ENCODE measurements at places on chromosomes 4 and X. TPM values are rescaled to one million over a fixed set of nuclear protein-coding genes. Genes with fewer than 3 reads are reported as not detected.
A peak's percentile ranks its signal among the peaks of the same experiment; 100 is the strongest.

- DNase-seq, result no peak
Measured at GRCh38 chr4:153549405-153549804, 83.2 kb downstream of the TMEM131L start.

GRCh38 chr4:3225071-3225850 is 23.7 kb upstream of the MSANTD1 start:
- peak; percentile 55 for DNase-seq

GRCh38 chr4:19735012-19735411 is 516.7 kb upstream of the SLIT2 start:
- DNase-seq, result no peak

DNA sequence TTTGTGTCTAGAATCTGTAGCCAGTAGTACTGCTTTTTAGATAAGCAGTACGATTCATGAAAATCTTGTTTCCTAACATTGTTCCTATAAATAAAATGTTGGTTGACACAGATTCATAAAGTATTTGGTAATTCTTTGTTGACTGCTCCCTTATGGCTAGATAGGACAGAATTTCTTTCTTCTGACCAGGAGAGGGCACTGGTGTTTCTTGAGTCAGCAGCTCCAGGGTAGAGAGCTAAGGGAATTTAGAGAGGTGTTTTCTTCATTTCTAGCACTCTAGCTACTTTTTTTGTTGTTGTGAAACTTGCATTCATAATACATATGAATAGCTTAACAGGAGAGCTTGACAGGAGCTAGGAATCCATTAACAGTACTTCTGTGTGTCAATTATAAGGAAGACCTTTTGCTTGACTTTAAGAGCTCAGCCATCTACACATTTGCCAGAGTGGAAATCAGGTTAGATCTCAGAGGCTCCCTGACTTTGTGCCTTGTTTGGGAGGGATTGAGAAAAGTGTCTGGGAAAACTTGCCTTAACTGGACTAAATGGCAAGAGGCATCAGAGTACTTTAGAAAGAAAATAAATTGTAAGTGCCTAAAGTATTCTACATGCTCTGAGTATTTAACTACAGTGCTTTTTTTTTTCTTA is 756.1 kb downstream of the SH3BGRL start:
- DNase-seq, result no peak

DNA sequence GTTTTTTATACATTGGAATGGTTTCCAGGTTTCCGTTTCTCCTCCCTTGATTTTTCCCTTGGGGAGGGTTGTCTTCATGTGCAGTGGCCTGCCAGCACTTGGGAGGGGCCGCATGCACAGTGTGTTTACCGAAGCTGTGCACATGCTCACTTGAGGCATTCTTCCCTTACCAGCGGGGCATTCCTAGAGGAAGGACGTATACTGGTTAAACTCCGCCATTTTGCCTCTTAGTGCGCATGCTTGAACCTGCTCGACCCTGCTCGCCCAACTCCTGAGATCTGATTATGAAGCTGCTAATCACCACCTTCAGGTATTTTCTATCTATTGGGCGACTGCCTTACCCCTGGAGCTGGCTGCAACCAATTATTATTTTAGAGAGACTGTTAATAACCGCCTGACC is 76.2 kb downstream of the CXCL13 start:
- no peak for DNase-seq

DNA sequence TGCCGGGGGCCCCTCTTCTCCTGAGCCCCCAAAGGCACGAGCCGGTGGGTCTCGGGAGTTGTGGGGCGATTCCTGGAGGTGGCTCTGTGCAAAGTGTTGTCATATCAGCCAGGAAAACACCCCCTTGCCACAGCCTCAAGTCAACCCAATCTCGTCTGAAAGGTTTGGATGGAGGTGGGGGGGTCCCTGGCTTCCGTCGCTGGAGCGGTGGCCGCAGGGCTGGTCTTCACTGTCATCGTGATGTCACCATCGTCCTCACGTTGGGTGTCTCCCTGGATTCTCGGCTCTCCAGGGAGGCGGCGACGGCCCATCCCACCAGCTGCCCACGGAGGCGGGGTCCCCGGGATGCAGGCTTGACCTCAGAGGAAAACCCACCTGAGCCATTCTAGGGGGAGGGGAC is 38.3 kb upstream of the PPP2R3B start:
- no peak for DNase-seq

- DNase-seq, result no peak
Measured at GRCh38 chrX:94645726-94646125, 971.7 kb downstream of the FAM133A start.

- DNase-seq, result no peak
Measured at GRCh38 chr4:164779080-164779479, 25.1 kb downstream of the SMIM31 start.

GRCh38 chr4:84167093-84167492 is 332.0 kb downstream of the NKX6-1 start:
- DNase-seq, result no peak

DNA sequence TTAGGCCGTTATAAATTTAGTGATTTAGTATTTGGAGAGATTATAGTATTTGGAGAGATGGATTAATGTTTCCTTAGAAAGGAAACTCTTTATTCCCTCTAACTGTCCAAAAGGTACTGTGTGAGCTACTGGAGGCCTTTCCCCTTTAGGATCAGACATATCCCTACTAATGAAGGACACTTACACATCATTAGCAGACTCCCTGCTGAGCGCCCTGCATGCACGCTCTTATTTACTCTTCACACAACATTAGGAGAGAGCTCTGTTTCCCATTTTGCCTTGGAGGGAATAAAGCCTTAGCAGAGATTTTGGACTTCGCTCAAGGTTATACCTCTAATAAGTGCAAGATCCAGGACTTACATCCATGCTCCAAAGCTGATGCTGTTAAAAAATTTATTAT is 17.8 kb upstream of the STOX2 start:
- no peak for DNase-seq

DNA sequence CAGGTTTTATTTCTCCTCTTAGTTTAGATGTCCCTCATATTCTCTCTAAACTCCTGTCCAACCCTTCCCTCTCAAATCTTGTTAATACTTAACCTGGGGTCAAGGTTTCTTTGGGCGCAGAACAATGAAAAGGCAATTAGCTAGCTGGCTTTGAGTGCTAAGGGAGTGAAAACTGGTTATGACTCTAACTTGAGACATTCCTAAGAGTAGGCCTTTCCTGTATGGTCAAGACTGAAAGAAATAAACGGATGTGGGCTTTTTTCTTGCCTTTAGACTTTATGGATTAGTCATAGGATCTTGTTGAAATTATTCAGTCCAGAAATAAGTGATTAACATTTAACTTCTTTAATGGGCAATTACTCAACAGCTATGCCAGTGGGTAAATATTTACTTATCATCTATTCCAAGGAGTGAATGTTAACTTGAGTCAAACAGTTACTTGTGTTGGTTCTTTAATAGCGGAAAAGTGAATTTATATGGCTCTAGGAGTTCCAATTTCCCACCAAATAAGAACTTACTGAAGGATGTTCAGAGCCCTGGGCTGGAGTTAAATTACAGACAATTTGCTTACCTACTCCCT is 141.7 kb upstream of the SCML1 start:
- DNase-seq, result no peak

GRCh38 chrX:7149411-7149810 is 1.5 kb upstream of the PUDP start:
- no peak for DNase-seq

- DNase-seq, result no peak
Measured at GRCh38 chr4:985123-985830, 1.6 kb upstream of the IDUA start.

DNA sequence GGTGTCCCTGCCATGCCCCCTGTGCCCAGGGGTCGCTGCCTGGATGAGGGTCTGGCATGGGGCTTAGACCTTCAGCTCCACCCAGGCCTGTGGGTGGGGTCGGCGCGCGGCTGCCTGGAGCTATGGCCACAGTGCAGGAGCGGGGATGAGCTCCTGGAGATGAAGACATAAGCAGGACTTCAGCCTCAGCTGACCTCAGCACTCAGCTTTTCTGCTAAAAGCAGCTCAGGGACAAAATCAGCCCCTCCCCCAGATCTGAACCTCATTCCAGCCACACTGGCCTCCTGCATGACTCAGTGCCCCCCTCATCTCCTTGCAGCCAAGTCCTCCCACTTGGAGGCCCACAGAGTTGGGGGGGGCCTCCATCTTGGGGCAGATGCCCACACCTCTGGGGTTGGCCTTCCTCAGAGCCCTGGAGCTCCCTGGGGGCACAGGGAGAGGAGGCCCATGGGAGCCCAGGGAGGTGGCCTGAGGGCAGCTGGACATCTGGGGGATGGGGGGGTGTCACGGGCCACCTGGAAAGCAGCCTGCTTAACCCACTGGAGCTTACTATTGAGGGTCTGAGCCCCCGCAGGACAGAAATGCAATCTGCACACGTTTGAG is 19.4 kb upstream of the CPLX1 start:
- DNase-seq, result no peak

DNA sequence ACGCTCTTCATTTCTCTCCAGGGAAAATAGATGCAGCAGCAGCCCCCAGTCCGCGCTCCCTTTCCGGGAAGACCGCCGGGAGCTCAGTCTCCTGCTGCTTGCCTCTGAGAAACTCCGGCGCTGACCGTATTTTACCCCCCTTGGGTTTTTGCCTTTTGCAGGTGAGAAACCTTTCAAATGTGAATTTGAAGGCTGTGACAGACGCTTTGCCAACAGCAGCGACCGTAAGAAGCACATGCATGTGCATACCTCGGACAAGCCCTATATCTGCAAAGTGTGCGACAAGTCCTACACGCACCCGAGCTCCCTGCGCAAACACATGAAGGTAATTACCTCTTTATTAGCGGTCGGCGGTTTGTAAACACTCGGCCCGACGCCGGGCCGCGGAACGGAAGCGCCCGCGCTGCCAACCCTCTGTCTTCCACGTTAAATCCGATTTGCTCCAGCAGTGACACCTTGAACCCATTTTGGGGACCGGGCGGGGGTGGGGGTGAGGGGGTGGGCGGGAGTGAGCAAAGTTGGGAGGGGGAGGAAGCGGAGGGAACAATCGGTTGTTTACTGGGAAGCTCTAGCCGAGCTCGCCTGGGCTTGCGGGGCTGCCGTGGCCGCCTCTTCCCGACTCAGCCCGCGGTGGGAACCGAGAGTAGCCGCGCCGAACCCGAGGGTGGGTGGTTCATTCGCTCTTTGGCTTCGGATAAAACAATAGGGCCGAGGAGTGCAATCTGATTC is 3.0 kb downstream of the ZIC3 start:
- DNase-seq, result no peak

- peak; percentile 72 for DNase-seq
Measured at GRCh38 chrX:630612-631496, at the start of gene SHOX. Gene SHOX (plus strand): TSS chrX:630791. CDS start chrX:630898, 107 bp downstream.

DNA sequence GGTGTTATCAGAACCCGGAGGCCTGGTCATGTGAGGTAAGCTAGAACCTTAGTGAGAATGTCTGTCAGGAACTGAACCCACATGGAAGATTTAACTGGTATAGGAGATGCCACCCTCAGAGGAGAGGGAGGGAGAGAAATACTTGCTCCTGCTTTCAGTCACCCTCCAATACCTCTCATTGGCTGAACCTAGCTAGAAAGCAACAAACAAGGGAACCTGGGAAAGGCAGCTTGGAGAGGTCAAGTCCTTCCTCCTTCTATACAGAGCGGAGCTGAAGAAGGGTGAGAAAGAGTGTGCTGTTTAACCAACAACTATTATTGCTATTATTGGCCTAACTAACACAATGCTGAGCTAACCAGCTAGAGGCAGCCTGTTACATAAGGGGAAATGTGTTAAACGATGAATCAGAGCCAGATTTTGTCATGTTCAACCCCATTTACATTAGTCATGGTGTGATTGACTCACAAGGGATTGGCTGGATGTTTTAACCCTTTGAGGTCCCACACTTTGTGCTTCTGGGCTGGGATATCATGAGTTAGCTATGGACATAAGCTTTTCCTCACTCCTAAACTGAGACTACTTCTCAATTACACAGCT is 96.5 kb upstream of the ESX1 start:
- DNase-seq, result no peak

- no peak for DNase-seq
Measured at GRCh38 chr4:98613453-98614075, 44.8 kb downstream of the TSPAN5 start.

DNA sequence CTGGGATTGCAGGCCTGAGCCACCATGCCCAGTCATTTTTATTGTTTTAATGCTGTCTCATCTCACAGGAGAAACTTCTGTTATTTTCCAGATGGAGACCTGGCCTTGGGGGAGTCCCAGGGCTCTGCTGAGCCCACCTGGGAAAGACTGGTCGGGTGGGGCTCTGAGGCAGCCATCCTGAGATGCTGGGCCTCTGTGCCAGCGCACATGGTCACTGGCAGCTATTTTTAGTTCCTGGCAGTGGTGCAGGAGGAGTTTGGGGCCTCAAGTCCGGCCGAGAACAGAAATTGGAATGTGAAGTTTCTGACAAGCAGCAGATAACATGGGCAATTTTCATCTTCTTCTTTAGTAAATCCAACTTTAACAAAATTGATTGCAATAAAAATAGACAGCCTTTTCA is 44.5 kb downstream of the SORCS2 start:
- no peak for DNase-seq

DNA sequence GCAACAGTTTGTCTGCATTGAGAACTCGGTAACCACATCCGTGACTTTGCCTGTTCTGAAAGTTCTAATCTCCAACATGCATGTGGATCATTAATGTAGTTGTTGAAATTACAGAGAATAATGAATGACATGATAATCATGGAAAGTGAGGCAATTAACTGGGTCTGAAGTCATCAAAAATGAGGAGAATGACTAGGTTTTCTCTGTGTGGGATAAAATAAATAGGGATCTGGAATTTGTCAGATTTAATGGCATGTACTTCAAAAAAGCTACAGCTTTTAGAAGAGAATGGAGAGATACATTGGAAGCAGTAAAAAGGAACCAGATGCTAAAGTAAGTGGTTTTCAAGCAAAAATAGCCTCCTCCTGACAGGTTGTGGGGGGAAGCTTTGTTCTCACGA is 59.3 kb downstream of the AFM start:
- DNase-seq, result no peak

GRCh38 chrX:22339459-22339858 is 66.7 kb downstream of the CBLL2 start:
- no peak for DNase-seq

DNA sequence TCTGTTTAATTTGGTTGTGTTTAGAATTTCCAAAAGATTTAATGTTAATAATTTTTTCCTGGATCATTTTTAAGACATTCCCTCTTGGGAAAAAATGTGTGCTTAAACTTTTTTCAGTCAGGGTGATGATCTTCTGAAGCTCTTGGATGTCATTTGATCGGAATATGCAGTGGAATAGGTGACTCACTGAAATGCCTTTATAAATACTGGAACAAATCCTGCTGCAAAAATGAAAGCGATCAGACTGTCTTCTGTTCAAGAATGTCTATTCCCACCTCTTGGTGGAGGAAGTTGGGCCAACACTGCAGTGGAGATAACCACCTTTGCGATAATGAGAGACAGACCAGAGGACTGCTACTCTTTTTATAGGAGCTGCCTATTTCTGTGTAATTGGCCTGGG is 46.7 kb downstream of the LARP1B start:
- DNase-seq, result no peak

TRIM61 gene
- total RNA-seq, result 0.90 TPM

HCCS gene
- total RNA-seq, result 17.7 TPM

SERTM2 gene
- total RNA-seq, result 3.2 TPM

C4orf51 gene
- not detected for total RNA-seq

ZNF185 gene
- 7.9 TPM for total RNA-seq

F8A3 gene
- 3.5 TPM for total RNA-seq

RHOXF2B gene
- not detected for total RNA-seq

All from posterior vena cava (tissue), 2 donors.